ENCODE measurements at places on chromosomes 5 and 9.

- DNase-seq, result no peak
These were observed 31.1 kb downstream of the PTTG1 start for GRCh38 chr5:160452795-160453194.

DNA sequence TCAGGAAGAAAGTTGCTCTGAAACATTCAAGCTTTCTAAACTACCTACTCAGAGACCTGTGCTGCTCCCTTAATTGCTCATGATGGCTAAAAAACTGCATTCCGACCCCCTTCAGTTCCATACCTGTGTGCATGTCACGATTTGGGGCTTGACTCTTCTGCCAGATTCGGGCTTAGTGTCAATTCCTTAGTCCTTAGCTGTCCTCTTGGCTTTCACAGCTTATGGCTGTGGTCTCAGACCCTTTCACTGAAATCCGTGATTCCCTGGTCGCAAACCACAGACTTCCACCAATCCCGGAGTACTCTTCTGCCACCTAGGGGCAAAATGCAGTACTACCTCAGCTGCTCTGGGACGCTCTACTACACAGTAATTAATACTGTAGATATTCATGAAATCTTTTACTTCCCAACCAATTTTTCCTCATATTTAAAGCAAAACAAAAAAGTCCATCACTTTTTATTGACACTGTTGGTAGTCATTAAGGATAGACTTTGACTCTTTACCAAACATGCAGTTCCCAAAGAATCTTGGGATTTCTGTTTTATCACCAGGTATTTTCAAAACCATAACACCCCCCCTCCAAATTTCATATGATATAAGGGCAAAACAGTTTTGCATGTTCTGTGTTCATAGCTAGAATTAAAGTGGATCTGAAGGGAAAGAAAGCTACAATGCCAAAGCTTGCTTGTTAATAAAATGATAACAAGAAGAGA is 617.4 kb downstream of the SLCO4C1 start:
- DNase-seq, result peak; percentile 61

DNA sequence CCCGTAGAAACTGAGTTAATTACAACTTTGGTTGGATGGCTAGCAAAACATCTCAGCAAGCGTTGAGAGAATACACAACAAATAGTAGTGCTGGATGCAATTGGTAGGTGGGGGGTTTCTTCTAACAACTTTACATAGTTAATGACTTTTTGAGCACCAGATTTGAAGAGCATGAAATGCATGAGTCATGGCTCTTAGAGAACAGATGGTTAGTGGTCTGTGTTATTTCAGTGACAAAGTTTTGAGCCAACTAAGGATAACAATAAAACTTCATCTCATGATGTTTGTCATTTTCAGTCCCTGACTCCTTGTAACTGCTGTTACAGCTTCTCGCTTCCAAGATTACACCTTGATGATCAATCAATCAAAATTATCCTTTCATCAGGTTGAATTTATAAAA is 399.0 kb upstream of the BRINP1 start:
- DNase-seq, result no peak

DNA sequence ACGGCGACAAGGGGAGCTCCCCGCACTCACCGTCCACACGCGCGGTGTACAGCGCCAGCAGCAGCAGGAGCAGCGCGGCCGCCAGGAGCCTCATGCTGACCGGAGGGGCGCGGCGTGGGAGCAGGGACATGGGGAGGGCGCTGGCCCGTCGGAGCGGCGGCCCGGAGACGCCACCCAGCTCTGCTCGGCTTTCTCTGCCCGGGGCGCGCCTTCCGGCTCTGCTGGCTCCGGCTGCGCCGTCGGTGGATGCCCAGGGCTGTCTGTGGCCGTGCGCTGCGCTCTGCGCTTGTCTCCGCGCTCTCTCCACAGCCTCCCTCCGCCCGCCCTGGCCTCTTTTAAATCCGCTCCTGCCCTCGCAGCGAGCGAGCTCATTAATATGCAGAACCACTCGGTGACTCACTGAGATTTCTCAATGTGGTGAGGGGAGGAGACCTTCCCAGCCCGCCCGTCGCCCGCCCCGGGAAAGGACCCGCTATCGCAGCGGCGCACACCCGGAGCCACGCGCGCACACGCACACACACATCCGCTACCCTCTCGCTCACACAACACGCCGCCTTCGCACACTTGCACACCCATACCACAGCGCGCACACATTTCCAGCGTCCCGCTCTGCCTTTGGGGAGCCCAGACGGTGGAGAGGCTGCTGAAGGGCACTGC is at the start of gene CXCL14:
TSS of gene CXCL14 (minus strand) at position 307 of the 657 bp plus-strand sequence. CDS start at position 94, 213 bp downstream.
- DNase-seq, result peak; percentile 53

DNA sequence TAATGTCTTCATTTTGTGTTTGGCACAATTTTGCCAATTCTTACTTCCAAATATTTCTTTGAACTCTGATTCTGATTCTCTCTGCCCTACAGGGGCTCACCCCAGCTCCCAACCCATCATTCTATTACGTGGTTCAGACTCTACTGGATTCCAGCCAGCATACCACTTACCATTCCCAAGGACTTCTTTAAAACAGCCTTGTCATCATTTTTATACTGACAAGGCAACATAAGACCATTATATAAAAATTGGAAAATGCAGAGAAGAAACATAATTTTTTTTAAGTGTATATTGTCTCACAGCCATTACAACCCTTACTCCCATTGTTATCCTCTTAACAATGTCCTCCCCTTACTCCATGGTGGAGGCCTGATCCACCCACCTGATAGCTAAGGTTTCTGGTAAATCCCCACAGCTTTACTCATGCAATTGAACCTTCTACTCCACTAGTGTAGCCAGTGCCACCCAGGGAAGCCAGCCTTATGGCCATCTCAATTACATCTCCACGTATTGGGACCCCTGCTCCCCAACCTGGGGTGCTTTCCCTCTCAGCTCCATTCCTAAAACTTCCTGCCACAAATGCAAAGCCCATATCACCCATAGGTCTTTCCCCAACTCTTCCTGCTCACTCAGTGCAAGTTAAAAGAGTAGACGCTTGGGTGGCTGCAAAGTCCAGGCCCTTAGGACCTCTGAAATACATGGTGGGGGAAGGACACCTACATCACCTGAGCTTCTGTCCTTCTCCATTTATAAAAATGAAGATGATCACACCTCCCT is 19.1 kb downstream of the UGT3A2 start:
- DNase-seq, result no peak

GRCh38 chr5:170747851-170748250 is 35.7 kb upstream of the GABRP start:
- peak; percentile 25 for DNase-seq

- no peak for DNase-seq
These were observed 57.9 kb downstream of the LNPEP start for GRCh38 chr5:96993760-96994159.

DNA sequence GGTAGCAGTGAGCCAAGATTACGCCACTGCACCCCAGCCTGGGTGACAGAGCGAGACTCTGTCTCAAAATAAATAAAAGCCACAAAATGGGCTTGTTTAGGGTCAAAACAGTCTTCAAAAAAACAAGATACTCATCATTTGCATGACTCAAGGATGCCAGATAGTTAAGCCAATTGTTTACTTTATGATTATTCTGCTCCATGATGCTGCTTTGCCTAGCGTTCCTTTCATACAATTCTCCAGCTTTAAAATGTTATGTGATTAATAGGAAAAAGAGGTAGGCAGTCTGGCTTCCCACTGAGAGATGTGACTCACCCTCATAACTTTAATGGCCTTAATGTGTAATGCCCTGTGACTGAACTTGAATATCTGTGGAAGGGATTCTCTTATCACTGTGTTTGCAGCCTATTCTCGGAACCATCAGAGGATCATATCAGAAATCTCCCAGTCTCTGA is 364.6 kb upstream of the TRPC7 start:
- DNase-seq, result no peak

DNA sequence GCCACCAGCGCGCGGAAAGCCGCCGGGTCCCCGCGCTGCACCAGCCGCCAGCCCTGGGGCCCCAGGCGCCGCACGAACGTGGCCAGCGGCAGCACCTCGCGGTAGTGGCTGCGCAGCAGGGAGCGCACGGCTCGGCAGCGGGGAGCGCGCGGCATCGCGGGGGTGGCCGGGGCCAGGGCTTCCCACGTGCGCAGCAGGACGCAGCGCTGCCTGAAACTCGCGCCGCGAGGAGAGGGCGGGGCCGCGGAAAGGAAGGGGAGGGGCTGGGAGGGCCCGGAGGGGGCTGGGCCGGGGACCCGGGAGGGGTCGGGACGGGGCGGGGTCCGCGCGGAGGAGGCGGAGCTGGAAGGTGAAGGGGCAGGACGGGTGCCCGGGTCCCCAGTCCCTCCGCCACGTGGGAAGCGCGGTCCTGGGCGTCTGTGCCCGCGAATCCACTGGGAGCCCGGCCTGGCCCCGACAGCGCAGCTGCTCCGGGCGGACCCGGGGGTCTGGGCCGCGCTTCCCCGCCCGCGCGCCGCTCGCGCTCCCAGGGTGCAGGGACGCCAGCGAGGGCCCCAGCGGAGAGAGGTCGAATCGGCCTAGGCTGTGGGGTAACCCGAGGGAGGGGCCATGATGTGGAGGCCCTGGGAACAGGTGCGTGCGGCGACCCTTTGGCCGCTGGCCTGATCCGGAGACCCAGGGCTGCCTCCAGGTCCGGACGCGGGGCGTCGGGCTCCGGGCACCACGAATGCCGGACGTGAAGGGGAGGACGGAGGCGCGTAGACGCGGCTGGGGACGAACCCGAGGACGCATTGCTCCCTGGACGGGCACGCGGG is at the start of gene TERT:
TSS of gene TERT (minus strand) at position 234 of the 815 bp plus-strand sequence. CDS start at position 155, 79 bp downstream.
- no peak for DNase-seq

- DNase-seq, result peak; percentile 44
These were observed 19.1 kb upstream of the ZFAND5 start for GRCh38 chr9:72383978-72384709.

DNA sequence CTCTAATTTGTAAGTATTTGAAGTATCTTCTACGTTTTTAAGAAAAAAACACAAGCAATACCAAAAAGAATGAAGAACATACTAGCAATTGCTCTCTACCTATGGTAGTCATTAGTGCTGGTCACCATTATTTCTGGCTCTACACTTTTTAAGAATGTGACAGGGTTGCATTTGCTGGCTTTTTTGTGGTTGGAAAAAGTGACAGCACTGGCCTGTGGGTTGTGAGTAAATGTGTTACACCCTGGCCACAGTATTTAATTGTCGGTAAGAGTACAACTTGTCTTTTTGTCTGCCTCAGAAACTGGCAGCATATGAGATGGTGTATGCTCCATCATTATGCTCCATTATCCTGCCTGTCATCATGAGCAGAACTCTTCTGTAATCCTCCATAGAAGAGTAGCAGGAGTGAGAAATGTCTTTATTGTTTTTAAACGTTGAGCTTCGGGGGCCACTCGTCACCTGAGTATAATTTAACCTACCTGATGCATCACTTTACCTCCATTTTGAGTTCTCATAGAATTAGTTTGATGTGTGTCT is 449.8 kb downstream of the ISL1 start:
- DNase-seq, result no peak

GRCh38 chr9:74025402-74025925 is 471.7 kb upstream of the RORB start:
- peak; percentile 55 for DNase-seq

GRCh38 chr5:139180850-139181249 is 17.3 kb downstream of the SIL1 start:
- no peak for DNase-seq

- no peak for DNase-seq
These were observed 879.8 kb upstream of the DMAC1 start for GRCh38 chr9:8679371-8679822.

DNA sequence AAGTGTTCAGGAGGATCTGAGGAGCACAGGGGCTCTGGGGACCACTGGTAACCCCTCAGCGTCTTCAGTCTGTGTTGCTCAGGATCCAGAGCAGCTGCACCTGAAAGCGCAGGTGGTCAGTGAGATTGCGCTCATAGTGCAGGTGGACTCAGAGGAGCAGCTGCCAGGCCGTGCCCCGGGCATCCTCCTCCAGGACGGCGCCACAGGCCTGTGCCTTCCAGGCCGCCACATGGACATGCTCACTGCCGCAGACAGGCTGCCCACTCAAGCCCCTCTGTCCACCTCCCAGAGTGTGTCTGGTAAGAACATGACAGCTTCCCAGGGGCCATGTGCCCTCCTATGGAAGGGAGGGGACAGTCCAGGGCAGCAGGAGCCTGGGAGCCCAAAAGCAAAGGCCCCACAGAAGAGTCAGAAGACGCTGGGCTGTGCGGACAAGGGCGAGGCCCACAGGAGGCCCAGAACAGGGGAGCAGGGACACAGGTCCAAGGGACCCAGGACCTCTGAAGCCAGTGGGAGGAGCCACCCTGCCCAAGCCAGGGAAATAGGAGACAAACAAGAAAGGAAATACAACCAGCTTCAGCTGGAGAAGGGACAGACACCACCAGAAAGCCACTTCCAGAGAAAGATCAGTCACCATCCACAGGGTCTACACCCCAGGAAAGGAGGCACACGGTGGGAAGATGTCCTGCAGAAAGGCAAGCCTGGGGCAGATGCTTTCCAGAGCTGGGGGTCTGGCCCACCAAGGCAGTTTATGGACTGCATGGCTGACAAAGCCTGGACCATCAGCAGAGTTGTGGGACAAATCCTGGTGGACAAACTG is 5.2 kb downstream of the SPATA31E1 start:
- DNase-seq, result no peak

GRCh38 chr5:135127439-135128240 is 93.6 kb upstream of the PITX1 start:
- peak; percentile 84 for DNase-seq

GRCh38 chr9:73059247-73059646 is 92.4 kb upstream of the ANXA1 start:
- no peak for DNase-seq

DNA sequence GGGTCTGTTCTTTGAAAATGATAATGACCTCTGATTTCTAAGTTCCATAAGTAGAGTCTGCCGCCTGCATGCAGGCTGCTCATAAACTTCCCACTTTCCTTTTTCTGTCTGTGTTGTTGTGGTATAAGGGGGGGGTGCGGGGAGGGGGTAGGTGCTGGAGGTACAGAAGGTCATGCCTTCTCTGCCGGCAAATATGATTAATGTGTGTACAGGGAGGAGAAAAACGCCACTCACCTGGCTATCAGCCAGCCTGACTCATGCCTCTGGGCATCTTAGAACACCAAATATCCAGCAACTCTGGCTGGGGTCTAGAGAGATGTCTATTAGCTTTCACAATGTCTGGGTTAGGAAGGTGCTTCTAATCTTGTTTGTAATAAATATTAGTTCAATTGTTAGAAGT is 128.3 kb downstream of the EFNA5 start:
- peak; percentile 91 for DNase-seq

DNA sequence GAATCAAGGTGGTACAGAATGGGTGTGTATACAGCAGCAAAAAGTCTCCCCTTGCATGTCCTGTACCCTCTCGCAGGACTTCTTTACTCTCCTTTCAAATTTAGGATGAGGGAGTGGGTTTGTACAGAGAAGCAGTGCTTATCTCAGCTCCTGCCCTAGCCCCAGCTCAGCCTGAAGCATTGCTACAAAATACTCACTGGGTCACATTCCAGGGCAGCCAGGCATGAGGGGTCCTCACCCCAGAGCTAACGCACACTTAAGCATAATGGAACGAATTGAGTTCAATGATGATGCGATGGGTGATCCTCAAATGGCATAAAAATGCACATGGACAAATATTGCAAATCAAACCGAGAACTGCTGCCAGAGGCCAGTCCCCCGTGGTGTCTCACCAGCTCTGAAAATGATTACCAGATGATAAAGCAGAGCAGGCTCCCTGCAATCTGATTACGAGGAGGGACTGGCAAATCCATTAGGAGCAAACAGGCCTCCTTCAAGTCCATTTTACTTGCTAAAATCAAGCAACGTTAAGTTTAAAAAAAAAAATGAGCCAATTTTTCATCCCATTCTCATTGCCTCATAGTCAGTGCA is 231.6 kb upstream of the TAS2R1 start:
- no peak for DNase-seq
